ENCODE measurements at places on chromosomes 13 and 19.

DNA sequence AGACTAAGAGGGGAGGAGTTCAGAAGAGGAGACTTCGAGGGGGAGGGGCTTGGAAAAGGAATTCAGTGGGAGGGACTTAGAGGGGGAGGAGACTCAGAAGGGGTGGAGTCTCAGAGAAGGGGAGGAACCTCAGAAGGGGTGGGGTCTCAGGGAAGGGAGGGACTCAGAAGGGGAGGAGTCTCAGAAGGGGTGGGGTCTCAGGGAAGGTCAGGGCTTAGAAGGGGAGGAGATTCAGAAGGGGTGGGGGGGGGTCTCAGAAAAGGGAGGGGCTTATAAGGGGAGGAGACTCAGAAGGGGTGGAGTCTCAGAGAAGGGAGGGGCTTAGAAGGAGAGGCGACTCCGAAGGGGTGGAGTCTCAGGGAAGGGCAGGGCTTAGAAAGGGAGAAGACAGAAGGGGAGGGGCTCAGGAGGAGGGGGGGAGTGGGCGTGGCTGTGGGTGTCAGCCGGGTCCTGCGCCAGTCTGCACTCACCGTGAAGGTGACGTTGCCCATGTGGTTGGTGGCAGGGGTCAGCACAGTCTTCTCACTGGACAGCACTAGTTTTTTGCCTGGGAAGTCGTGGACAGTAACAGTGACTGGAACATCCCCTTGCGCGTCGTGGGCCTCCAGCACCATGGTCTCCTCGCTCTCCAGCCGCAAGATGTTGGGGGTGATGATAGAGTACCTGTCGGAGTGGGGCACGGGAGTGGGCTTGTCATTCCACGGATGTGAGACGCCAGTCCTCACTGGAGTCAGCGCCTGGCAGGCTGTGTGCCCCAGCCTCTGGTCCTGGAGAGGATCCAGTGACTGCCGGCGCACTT is 1.5 kb downstream of the C3 start:
- DNase-seq = peak; percentile 54

DNA sequence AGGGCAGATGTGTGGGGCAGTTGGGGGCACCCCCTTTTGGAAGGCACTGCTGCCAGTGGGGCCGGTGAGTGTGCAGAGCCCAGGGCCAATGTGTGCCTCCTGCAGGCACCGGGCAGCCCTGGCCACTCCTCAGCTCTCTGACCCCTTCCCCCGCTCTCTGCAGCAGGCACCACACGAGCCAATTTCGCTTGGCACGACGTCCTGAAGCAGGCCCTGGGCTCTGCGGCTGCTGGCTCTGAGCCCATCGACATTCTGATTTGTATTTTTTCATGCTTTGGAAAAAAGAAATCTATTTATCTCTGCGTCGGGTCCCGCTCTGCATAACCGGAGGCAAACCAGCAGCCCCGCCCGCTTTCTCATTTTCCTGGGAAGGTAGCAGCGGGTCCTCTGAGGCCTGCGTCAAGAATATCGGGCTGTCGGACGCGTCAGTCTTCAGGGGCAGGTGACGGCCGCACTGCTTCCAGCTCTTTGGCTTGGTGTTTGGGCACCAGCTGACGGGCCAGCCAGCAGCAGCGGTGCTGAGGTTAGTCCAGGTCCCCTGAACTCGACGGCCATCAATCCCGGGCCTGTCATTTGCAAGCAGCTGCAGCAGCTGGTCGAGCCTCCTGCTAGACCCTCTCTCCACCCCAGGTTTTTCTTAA is 134.3 kb downstream of the KDM4B start:
- DNase-seq = no peak

GRCh38 chr13:105442949-105443699 is 1092.3 kb downstream of the EFNB2 start:
- peak; percentile 97 for DNase-seq

GRCh38 chr13:60080850-60081249 is 82.9 kb downstream of the DIAPH3 start:
- DNase-seq = no peak

DNA sequence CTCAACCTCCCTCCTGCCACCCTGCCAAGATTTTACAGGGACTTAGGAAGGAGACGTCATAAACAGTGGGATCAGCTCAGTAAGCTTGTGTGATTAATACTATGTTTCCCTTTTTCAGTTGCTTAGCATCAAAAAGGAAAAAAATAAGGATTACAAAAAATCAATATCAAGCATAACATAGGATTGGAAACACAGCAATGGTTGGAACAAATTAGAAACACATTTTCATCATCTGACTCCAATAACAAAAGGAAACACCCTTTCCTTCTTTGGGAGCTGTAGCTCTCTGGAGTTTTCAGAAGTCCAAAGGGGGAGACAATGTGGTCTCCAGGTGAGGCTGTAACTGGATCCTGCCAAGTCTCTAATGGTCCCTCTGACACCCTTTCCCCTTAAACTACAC is 233.4 kb downstream of the B3GLCT start:
- DNase-seq = no peak

DNA sequence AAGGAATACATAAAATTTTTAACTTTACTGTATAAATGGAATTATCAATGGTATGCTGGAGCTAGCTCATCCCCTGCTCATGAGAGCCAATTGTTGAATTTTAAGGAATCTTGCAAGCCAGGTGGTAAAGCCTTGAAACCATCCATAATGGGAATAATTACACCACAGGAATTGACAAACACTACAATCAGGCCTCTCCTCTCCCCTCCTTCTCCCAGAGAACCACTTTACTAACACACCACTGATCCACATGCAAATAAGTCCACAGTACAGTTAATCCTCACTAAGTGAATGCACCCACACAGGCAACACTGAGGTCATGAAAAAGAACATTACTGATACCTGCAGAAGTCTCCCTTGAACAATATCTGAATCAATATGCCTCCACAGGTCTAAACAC is 140.5 kb downstream of the KLF12 start:
- no peak for DNase-seq

DNA sequence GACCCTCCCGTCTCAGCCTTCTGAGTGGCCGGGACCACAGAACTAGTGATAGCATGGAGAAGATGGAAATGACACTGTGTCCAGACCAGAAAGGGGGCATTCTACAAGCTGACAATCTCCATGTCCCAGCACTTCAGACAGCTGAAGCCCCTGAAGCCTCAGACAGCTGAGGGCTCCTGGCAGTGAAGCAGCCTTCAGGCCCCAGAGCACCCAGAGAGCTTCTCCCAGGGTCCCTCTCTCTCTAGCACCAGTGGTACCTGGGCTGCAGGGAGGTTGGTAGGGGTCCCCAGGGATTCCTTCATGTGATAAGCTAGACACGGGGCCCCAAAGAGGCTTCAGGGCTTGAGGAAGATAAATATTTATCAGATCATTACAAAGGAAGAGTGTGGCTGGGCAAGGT is 7.6 kb upstream of the POP4 start:
- DNase-seq = no peak

GRCh38 chr19:38270587-38271167 is 6.3 kb downstream of the SPINT2 start:
- DNase-seq = no peak

Data from NCI-H226 (cell line).